Renal cortical epithelial cell (primary cell): ENCODE measurements at places on chromosomes 2 and 18. TPM values are rescaled to one million over a fixed set of nuclear protein-coding genes. Genes with fewer than 3 reads are reported as not detected.

The CWC22 gene
- 12.0 and 25.9 TPM in 2 replicates for total RNA-seq

The UGT1A8 gene
- total RNA-seq, result 0.35 TPM in 2 replicates

The OSBPL6 gene
- 2.3 and 2.5 TPM in 2 replicates for total RNA-seq

The CPO gene
- total RNA-seq, result 1.1 TPM in 1 of 2 replicates, not detected in the other

- DNase-seq, result no peak
Measured at GRCh38 chr18:78192054-78192453, 787.6 kb upstream of the SALL3 start.

DNA sequence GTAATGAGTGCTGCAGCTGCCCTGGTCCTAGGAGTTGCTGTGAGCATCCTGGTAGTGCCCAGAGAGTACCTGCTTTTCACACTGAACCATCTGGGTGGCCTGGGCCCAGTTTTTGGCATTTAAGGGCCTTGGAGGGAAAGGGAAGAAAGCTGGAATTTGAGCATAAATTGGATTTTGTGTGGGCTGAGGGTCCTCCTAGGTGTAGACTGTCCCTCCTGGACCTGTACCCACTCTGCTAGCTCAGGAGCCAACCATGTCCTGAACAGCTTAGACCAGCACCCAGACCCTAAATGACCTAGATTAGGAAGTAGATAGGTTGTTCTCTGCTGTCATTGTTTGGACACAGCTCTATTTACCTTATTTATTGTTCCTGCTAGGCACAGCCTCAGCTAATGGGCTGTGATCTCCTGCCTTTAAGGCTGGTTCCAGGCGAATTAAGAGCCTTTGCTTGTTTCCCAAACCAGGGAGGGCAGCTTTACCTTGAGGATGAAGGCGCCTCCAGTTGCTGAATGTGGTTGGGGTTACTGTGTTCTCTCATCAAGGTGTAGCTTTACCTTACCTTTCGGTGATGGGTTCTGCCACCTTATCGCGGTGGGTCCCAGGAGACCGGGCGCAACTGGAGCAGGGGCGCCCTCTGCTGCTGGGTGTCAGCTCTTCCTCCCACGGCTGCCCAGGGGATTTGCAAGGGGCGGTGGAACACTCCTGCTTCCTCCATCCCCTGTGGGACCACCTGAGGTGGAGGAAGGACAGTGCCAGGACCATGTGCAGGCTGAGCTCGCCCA lies 34.4 kb downstream of the ITGA6 start:
- DNase-seq, result no peak

GRCh38 chr2:64608867-64609226 lies 44.9 kb downstream of the SERTAD2 start:
- no peak for DNase-seq

DNA sequence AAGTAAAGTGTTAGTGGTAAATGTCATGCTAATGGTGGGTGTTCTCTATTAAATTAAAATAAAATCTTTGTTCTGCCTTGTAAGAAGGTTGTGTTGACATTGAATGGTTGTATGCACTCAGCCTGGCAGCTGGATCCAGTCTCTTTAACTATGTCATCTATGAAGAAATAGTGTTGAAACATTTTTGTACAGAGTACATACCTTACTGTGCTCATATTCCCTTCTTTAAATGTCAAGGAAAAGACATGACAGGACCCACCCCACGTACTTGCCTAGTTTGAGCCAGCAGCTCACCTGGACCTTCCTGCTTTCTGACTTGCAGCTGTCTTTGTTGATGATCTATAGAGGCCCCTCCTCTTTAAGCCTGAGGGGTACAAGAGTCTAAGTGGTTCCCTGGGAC lies 85.6 kb upstream of the ST3GAL5 start:
- DNase-seq, result no peak

GRCh38 chr2:177422271-177422670 lies 29.7 kb downstream of the AGPS start:
- peak; percentile 78 for DNase-seq

GRCh38 chr2:150484006-150484405 lies 3.5 kb downstream of the RND3 start:
- peak; percentile 46 for DNase-seq

DNA sequence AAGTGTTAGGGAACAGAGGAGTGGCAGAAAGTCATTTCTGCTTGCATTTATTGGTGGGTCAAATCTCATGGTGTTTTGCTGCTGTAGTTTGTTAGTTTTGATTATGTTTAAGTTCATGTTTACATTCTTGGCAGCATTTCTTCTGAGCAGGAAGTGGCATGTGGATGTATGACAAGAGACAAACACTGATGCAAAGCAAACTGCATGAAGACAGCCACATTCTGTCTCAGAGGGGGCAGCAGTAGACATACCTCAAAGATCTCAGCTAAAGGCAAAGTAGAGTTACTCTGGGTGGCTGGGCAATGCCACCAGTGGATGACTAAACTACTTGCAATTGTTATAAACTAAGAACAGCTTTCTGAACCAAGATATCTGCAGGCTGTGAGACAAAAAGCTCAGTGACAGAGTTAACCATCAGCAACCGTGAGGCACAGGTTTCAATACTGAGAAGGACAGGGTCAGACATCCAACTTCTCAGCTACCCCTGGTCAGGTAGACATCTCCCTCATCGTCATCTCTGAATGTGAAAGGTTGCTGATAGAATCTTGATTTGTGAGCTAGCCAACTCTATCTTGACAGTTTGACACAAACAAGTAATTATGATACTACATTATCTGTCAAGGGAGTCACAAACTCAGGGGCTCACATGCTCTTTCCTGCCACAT lies 16.4 kb downstream of the GALNT3 start:
- DNase-seq, result no peak

GRCh38 chr2:19844750-19845149 lies 57.0 kb downstream of the TTC32 start:
- no peak for DNase-seq

DNA sequence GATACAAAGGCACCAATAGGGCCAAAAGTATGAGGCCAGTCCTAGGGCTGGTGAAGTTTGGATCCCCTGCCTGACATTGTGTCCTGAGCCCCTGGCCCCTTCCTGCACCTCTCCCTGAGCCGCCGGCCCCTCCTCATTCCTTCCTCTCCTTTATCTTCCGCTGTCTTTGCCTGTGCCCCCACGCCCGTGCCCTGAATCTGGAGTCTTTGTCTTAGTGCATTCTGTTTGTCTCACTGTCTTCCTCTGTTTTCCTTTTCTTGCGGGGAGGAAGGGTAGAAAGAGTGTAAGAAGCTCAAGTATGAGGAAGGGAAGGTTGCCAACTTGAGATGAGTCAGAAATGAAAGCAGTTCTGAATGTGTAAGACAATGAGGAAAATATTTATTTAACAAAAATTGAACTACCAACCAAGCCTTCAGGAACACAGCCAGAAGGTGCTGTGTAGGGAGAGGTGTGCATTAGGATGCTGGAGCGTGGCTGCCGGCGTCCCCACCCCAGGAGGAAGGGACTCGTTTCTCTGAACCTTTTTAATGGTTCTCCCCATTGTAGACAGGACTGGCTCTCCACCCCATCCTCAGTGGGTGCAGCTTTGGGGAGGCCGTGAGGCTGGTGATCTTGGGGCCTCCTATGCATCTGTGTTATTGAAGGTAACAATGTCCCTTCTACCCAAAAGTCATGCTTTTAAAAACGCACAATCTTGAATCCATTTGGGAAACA lies 133.1 kb downstream of the NEDD4L start:
- DNase-seq, result peak; percentile 96

GRCh38 chr2:169478745-169479256 lies 493 bp upstream of the BBS5 start:
- DNase-seq, result no peak

- no peak for DNase-seq
Measured at GRCh38 chr2:237446338-237446665, 32.3 kb upstream of the COL6A3 start.

- peak; percentile 41 for DNase-seq
Measured at GRCh38 chr2:144430722-144431391, 89.1 kb downstream of the ZEB2 start.

GRCh38 chr2:34492561-34493455 lies 893.7 kb upstream of the FAM98A start:
- DNase-seq, result peak; percentile 78

DNA sequence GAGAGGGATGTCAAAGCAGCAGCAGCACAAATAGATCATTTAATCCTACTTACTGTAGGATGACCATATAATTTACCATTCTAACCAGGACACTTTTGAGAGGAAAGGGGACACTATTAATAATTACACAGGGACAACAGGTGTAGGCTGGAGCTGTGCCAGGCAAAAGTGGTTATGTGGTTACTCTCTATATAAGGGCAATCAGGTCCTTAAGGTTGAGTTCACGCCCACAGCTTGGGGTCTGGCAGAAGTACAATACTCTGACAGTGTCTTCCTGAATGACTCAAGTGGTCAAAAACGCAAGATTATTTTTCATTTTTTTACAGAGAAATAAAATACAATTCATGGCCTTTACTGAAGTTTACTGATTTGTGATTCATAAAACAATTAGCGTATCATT lies 2.8 kb downstream of the PREPL start:
- peak; percentile 74 for DNase-seq

GRCh38 chr2:162063281-162063680 lies 10.7 kb downstream of the DPP4 start:
- no peak for DNase-seq

DNA sequence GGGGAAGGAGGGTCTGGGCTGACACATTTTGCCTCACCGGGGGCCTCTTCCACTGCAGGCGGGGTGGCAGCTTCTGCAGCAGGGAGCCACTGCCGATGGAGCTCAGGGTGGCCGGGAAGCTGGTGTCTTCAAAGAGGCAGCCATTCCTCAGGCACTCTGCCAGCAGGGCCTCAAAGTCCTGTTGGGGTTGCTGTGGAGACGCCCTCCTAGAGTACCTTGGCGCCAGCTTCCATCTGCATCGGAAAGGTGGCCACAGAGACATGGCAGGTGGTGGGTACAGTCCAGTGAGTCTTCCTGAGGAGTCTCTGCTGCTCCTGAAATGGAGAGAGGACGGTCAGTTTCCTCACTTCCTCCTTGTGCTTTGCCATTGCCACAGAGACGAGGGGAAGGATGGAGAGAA lies 12.1 kb downstream of the CAPN14 start:
- DNase-seq, result no peak

DNA sequence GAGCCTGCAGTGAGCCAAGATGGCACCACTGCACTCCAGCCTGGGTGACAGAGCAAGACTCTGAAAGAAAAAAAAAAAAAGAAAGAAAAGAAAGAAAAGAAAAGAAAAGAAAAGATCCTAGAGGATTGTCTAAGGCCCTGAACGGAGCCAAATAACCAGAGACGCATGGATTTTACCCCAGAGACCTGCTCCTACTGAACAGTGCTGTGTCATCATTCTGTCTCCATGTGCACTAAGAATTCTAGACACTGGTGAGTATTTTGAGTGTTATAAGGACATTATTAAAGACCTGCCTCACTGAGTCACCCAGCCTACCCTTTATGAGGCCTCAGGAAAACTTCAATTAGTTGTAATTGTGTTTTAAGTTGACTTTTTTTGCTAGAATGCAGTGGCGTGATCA lies 61.9 kb upstream of the RIOK3 start:
- DNase-seq, result no peak

GRCh38 chr2:204039298-204039838 lies 102.8 kb downstream of the ICOS start:
- DNase-seq, result no peak

GRCh38 chr2:24315669-24316068 lies 44.7 kb downstream of the ITSN2 start:
- peak; percentile 48 for DNase-seq

GRCh38 chr2:72139471-72139873 lies 8.2 kb downstream of the CYP26B1 start:
- no peak for DNase-seq

DNA sequence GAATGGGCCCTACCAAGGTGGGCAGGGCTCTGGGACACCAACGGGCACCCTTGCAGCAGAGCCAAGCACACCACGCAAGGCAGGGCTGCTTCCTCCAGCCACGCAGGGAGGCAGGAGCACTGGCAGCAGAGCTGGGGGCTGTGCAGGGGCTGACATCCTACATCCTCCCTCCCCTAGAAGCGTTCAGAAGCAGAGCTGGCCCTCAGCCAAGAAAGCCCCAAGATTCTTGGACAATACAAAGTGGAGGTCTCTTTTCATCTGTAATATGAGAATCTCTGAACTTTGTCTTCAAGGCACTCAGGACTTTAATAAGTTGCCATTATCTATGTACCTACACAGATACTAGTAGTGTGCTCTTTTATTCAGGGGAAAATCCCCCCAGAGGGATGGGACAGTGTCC lies 128.1 kb upstream of the AGAP1 start:
- DNase-seq, result no peak

DNA sequence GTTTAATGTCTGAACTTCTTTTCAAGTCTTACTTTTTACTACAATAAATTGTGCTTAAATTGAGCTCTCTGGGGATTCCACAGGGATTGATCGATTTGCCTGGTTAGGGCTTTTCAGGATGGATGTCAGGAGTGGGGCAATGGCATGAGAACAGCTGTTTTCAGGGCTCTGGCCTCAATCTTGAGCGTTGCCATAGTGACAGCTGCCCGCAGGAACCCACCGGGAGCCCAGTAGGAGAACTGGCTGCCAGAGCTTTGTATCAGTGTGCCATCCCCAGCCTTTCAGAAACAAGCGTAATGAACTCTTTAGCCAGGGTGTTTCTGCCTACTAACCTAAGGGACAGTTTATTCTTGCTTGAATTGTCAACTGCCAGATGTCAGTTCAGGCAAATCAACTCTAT lies 93.5 kb downstream of the GALNT3 start:
- DNase-seq, result no peak

GRCh38 chr2:37593694-37594093 lies 77.7 kb downstream of the CDC42EP3 start:
- no peak for DNase-seq

GRCh38 chr2:150459281-150459680 lies 28.2 kb downstream of the RND3 start:
- no peak for DNase-seq

GRCh38 chr2:3430172-3430571 lies 50.7 kb downstream of the TRAPPC12 start:
- no peak for DNase-seq

- DNase-seq, result peak; percentile 94
Measured at GRCh38 chr2:67790622-67791021, 272.2 kb downstream of the C1D start.

DNA sequence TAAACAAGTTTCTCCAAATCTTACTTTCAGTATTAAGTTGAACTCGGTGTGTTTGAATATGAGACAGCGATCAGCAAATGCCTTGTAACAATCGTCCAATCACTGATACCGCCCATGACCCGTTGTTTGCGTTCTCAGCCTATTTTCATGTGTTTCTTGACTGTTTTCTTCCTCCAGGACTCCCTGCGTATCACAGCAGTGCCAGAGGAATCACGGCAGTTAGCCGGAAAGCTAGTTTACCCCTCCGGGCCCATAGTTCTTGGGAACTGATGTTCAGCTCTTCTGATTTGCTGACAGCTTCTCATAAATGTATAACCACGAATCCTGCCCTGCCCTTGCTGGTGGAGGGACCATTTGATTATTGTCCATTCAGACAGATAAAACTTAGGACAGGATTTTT lies 42.2 kb upstream of the TPO start:
- no peak for DNase-seq

DNA sequence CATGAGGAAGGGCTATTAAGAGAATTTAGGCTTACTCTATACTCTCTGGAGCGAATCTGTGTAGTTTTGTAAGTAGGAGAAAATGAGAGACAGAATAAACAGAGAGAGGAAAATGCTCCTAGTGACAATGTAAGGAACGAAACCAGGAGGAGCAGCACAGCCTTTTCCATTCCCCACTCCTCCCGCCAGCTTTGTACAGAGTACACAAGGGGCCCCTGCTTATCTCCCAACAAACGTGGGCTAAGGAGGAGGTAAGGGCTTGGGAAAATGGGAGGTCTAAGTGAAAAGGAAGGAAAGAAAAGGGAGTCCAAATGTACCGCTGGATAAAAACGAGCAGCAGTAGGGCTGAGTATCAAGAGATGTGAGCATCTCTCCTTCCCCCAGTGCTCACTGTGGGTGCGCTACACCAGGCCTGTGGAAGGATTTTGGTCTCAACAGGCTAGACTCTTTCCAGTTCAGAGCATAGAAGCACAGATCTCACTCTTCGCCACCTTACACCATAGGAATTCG lies 12.1 kb upstream of the IHH start:
- DNase-seq, result no peak
